Activated CD4-positive, CD25-positive, alpha-beta regulatory T cell treated with anti-CD3 and anti-CD28 coated beads, Interleukin-2, amount 50 U/mL, for 24 hours (primary cell): ENCODE measurements at places on chromosomes 7 and 10.

- ATAC-seq, result no peak
Observed at GRCh38 chr10:10302689-10303088, 715.0 kb upstream of the CELF2 start.

DNA sequence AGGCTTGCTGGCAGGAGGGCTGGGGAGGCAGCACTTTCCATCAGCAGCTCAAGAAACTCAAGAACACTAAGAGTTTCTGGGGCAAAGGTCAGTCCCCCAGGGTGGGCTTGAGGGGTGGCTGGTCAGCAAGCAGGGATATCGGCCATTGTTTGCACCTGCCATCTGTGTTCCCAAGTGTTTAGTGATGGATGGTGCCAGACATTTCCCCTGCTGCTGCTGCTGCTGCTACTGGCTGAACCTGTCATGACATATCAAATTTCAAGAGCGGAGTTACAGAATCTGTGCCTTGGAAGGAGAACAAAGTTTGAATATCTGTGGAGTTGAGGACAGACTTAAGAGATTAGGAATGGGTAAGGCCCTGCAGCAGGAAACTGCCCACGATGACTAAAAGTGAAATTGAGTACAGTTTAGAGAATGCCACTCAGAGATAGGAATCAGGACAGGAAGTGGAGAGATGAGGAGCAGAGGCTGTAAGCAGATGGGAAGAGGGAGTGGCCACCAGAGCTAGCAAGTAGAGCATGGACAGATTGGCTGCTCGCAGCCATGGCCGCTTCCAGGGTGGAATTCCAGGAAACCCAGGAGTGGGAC is 39.2 kb upstream of the PPP1R3C start:
- no peak for ATAC-seq

DNA sequence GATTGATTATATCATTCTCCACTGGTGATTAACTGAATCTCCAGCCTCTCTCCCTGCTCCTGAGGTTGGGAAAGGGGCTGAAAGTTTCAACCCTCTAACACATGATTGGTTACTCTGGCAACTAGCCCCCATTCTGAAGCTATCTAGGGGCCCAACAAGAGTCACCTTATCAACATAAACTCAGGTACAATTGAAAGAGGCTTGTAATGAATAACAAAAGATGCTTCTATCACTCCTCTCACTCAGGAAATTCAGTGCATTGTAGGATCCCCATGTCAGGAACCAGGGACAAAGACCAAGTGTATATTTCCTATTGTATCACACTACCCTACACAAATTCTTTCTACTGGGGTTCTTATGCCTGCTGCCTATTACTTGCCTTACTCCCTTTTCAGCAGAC is 123.9 kb upstream of the SLC13A1 start:
- ATAC-seq, result no peak

- ATAC-seq, result no peak
Observed at GRCh38 chr7:148367731-148368475, 222.7 kb upstream of the C7orf33 start.

DNA sequence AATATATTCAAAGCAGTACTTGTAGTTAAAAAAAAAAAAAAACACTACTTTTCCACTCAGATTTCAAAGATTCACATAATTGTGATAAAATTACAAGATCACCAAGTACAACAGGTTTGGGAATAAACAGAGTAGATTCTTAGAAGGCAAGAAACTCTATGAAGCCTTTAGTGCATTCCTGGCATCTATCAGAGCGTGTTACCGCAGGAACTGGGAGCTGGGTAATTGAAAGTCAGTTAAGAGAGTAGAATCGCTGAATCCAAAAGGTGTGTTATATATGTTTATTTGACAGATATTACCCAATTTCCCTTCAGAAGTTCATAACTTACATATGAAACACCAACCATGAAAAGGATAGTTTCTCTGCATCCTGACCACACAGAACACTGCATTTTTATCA is 159.2 kb upstream of the PLXNA4 start:
- ATAC-seq, result no peak

GRCh38 chr10:132419538-132420468 is 22.8 kb downstream of the PWWP2B start:
- ATAC-seq, result no peak

GRCh38 chr7:94940241-94940640 is 32.8 kb downstream of the PPP1R9A start:
- ATAC-seq, result no peak

- no peak for ATAC-seq
Observed at GRCh38 chr10:1057106-1057657, 997 bp downstream of the WDR37 start.

DNA sequence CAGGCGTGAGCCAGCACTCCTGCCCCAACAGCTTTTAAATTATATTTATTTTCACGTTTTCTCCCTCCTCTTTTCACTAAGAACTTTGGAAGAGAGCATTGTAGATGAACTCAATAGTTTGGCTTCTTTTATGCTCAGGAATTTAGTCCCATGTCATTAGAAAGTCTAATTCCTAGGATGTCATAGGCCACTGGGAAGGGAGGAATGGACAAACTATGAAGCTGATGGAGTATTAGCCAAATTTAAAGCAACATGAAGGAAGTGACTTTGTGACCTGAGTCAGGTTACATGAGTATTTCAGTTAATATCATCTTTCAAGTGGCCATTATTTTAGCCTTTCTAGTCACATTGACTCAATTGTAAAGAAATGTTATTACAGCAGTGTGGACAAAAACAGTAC is 18.0 kb upstream of the OPN4 start:
- ATAC-seq, result no peak

- no peak for ATAC-seq
Observed at GRCh38 chr10:126203746-126204145, 184.5 kb downstream of the ADAM12 start.

GRCh38 chr7:81691199-81691821 is 78.5 kb downstream of the HGF start:
- ATAC-seq, result no peak

GRCh38 chr7:47194516-47195057 is 387.3 kb downstream of the TNS3 start:
- no peak for ATAC-seq

- no peak for ATAC-seq
Observed at GRCh38 chr7:84043661-84044191, 150.9 kb downstream of the SEMA3A start.

DNA sequence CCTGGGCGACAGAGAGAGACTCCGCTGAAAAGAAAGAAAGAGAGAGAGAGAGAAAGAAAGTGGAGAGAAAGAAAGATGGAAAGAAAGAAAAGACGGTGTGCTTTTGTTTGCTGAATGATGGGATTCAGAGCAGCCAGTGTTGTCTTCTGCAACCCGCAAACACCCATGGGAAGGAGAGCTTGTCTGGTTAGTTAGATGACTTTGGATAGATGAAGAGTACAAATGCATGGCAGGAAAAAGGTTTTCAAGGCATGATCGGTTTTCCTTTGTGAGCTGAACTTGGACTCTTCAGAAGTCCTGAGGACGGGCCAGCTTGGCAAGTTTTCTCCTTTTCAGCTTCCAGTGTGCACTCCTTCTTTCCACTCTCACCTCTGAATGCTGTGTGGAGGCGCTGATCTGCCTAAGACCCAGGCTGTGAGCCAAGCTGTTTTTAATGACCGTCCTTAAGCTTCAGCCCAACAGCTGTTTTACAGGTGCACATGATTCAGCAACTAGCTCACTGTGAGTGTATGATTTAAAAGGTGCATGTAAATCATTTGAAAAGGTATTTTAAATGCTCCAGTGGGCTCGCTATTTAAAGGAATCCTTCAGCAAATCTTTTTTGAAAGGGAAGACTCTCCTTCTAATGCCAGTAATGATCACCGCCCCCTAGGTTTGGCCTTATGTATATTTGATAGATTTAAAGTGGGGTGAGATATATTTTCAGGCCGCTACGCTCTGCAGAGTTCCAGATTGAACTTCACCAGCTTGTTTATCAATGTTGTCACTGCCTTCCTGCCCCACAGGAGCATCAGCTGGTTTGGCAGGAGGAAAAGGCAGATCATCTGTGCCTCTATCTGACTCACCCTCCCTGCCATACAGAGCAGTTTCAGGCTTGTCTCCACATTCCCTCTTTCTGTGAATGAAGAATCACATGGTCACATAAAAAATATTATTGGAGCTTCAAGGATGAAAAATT is 115.0 kb downstream of the PLXDC2 start:
- ATAC-seq, result no peak

DNA sequence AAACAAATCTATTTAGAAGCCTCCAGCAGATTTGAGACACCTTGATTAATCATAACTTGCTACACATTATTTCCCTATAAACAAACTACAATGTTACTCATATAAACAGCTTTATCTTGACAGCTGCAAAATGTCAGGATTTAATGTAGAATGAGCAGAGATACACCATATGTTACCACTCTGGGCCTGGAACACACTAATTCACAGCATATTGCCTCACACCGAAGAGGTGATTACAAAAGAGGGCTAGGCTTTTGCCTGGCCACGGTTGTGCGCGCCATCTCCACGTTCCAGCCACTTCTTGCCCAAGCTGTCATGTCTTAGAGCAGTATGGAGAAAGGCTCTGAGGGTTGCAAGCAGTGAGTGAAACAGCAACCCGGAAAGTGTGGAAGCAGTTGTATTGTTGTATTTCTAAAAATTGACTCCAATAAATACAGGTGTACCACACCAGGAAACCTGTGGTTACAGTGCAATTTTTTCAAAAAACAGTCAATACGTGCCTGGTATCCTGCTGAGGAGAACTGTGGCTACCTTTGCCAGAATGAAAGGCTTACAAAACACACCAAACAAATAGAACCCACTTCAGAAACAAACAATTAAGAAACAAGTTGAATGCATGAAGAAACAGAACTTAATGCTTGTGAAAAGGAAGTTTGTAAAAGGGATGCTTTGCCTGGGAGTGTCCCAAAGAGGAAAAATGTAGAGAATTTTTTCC is 498.1 kb downstream of the PLXNA4 start:
- ATAC-seq, result no peak

- no peak for ATAC-seq
Observed at GRCh38 chr7:117069379-117069778, 116.1 kb downstream of the ST7 start.

DNA sequence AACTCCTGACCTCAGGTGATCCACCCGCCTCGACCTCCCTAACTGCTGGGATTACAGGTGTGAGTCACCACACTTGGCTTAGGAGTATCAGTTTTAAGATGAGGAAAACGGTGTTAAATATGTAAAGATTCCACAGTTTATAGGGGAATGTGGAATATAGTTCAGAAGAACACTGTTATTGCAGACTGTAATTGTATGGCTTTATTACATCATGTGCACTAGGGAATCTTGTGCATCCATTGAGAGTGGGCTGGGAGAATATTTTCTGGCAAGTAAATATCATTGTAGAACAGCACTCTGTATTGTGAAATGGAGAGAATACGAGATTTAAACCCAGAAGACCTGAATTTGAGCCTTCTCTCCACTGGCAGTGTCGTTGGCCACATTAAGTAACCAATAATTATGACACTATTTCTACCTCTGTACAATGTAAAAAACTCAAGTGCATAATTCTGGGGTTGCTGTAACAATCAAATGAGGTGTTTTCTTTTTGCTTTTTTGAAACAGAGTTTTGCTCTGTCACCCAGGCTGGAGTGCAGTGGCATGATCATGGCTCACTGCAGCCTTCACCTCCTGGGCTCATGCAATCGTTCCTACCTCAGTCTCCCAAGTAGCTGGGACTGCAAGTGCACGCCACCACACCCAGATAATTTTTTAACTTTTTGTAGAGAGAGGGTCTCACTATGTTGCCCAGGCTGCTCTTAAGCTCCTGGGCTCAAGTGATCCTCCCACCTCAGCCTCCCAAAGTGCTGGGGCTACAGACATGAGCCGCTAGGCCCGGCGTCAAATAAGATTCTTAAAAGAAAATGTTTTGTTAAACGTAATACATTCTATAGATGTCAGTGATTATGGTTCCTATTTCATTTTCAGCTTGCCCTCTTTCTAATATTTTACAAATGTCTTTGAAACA is 12.0 kb upstream of the PARD3 start:
- ATAC-seq, result no peak

- no peak for ATAC-seq
Observed at GRCh38 chr10:7592627-7593026, 74.1 kb downstream of the ITIH5 start.

- ATAC-seq, result no peak
Observed at GRCh38 chr7:156376317-156376716, 264.3 kb upstream of the RNF32 start.

DNA sequence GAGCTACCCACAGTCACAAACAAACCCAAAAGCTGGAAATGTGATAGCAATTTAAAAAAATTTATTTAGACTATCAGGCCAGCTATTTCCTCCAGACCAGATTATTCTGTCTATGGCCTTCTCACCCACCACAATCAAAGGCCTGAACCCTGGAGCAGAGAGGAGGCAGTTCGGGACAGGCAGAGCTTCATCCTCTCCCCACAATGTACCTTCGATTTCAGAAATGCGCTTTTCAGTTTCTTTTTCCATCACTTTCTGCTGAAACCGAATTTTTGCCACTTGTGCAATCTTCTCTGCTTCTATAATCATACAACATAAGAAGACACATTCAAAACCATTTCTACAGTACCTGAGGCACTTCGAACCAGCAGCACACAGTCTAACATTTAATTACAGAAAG is 29.9 kb downstream of the ERLIN1 start:
- ATAC-seq, result no peak

GRCh38 chr7:66088861-66089838 is 13.5 kb downstream of the ASL start:
- ATAC-seq, result no peak

- ATAC-seq, result no peak
Observed at GRCh38 chr10:14408139-14408538, 77.4 kb upstream of the FRMD4A start.

- ATAC-seq, result no peak
Observed at GRCh38 chr7:16114633-16115032, 306.7 kb downstream of the CRPPA start.

DNA sequence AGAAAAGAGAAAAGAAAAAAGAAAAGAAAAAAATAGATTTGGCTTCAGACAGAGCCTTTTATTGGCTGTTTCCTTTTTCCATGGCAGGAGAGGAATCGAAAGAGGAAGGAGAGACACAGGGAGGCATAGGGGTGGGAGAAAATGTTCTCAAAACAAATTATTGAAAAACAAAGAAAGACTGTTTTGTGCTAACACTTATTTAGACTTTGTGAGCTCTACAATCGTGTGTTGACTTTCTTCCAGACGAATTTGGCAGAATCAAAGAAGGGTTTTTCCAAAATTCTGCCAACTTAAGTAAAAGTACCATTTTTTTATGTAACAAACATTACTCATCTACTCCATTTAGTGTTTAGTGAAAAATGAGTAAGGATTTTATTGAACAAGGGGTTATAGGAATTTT is 982.2 kb downstream of the REEP3 start:
- no peak for ATAC-seq

DNA sequence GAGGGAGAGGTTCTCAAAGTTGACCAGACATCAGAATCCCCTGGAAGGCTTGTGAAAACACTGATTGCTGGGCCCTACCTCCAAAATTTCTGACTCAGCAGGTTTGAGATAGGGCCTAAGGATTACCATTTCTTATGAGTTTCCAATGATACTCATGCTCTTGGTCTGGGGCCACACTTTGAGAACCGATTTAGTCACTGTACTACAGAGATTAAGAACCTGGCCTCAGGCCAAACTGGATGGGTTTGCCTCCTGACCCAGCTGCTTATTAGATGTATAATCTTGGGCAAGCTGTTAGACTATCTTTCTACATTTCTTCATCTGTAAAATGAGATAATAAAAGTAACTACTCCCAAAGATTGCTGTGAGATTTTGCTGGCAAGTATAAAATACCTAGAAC is 77.1 kb upstream of the SCIN start:
- ATAC-seq, result no peak

GRCh38 chr7:30460246-30460633 is 18.3 kb downstream of the NOD1 start:
- ATAC-seq, result no peak
